NCI-H2029 treated with DMSO at 0.1 percent for 48 hours (cell line): ENCODE measurements at places on chromosomes 12 and 14.

GRCh38 chr12:106179086-106179485 lies 40.3 kb upstream of the NUAK1 start:
- DNase-seq: no peak

DNA sequence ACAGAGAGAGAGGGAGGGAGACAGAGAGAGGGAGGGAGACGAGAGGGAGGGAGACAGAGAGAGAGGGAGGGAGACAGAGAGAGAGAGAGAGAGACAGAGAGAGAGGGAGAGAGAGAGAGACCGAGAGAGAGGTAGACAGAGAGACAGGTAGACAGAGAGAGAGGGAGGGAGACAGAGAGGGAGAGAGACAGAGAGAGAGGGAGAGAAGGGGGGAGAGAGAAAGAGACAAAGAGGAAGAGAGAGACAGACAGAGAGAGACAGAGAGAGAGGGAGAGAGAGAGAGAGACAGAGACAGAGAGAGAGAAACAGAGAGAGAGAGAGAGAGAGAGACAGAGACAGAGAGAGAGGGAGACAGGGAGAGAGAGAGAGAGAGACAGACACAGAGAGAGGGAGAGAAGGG lies 47.8 kb upstream of the GALNT9 start:
- no peak for DNase-seq

GRCh38 chr14:64645220-64645892 lies 58.9 kb upstream of the PLEKHG3 start:
- DNase-seq: no peak

DNA sequence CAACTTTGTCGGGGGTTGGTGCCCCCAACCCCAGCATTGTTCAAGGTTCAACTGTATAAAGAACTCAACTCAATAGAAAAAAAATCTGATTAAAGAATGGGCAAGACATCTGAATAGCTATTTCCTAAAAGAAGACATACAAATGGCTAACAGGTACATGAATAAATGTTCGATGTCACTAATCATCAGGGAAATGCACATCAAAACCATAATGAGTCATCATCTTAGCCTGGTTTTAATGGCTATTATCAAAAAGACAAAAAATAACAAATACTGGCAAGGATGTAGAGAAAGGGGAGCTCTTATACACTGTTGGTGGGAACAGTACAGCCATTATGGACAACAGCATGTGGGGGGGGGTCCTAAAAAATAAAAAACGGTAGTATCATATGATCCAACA lies 28.7 kb downstream of the NPAS3 start:
- no peak for DNase-seq

DNA sequence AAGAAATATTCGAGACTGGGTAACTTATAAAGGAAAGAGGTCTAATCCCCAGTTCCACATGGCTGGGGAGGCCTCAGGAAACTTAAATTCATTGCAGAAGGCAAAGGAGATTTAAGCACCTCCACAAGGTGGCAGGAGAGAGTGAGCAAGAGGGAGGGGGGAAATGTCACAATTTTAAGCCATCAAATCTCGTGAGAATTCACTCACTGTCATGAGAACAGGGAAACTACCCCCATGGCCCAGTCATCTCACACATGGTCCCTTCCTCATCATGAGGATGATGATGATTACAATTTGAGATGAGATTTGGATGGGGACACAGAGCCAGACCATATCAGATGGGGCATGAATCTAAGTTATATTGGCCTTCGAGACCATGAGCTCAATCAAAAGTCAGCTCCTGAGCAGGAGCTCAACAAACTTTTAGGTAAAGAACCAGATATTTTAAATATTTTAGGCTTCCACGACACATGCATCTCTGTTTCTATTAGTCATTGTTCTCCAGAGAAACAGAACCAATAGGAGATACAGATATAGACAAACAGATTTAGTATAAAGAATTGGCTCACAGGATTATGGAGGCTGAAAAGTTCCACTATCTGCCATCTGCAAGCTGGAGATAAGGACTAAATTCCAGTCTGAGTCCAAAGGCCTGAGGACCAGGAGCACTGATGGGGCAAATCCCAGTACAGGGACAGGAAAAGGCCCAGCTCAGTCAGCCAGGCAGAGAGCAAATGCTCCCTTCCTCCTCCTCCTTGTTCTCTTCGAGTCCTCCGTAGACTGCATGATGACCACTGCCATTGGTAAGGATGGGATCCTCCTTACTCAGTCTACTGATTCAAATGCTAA lies 24.9 kb downstream of the DGLUCY start:
- no peak for DNase-seq

- no peak for DNase-seq
These were observed 5.8 kb downstream of the NR4A1 start for GRCh38 chr12:52056801-52057637.

DNA sequence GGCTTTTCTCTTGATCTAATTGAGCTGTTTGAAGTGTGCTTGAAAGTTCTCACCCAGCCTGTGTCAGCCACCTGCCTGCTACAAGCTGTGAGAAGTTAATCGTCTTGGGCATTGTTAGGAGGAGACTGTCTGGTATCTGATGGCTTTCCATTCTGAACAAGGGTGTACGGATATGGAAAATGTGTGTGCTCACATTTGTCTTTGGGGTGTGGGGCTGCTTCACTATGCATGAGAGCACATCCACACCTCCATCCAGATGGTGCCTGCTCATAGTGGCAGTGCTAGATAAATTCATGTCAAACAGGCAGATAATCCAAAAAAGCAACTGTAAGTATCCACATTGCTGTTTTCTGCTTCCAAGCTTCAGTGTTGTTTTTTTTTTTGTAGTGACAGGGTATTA lies 462.2 kb downstream of the DIO2 start:
- no peak for DNase-seq

- no peak for DNase-seq
These were observed 189.0 kb upstream of the FBXO33 start for GRCh38 chr14:39621223-39621622.

- no peak for DNase-seq
These were observed 44.3 kb downstream of the ELK3 start for GRCh38 chr12:96238336-96239047.

GRCh38 chr14:60622917-60623257 lies 26.4 kb downstream of the SIX1 start:
- no peak for DNase-seq

DNA sequence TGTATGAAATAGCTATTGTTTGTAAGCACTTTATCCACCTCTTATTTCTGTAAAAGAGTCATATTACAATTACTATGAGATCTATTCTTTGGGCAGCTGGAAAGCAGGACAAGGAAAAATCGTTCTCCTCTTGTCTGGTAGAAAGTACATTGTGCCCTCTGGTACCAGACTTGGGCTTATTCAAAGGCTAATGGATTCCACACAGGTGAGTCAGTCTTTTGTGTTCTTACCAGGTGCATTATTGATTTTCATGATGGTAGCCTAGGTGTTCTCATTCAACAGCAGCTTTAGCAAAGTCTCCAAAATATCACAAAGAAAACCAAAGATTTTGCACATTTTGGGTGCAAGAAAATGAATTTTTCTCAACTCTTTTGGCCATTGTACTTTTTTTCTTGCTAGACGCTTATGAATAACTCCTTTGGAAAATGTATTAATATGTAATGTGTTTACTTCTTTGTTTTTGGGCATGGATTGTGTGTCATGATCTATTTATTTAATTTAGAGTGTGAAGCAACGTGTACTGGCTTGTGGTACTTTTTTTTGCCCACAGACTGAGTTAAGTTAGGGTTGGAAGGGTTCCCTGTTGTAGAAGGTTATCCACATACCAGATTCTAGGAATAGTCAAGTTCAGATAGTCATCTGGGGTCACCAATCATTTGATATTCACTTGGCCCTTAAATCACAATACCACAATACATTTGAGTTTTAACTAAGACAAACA lies 26.2 kb downstream of the MNAT1 start:
- peak; percentile 95 for DNase-seq

- DNase-seq: no peak
These were observed 122.4 kb upstream of the DYRK2 start for GRCh38 chr12:67526129-67526528.

GRCh38 chr12:43111608-43112007 lies 440.4 kb downstream of the ADAMTS20 start:
- no peak for DNase-seq

DNA sequence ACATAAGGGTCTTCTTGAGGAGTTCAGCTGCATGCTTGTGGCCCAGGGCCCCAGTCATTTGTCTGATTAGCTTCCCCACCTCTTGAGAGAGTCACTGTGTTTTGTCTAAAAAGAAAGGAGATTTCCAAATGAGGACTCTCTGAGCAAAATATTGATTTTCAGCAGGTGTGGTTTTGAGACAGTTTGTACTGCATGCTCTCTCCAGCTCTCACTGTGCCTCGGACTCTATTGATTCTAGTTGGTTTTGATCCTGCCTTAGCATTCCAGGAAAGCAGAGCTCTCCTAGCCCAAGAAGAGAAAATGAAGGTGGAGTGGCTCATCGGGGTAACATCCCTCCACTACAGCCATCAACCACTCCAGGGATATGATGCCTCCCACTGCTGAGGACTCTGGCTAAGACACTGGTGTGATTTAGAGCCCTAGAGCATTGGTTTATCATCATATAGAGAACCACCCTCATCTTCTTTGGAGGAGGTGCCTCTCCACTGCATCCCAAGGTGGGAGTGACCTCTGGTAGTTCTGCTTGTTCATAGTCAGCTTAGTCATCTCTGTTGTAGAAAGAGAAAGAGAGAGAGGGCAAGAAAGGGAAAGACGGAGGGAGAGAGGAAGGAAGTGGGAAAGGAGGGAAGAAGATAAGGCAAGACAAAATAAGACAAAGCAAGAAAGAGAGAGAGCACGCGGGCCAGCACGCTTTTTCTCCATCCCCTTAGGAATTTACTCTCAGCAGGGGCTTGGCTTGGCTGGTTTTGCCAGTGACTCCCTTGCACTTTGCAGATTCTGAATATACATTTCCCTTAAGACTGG lies 365.6 kb downstream of the DPF3 start:
- no peak for DNase-seq

- DNase-seq: peak; percentile 21
These were observed 615 bp downstream of the CDKN1B start for GRCh38 chr12:12717586-12718380.

GRCh38 chr12:124007826-124008570 lies 35.0 kb downstream of the ZNF664 start:
- no peak for DNase-seq

DNA sequence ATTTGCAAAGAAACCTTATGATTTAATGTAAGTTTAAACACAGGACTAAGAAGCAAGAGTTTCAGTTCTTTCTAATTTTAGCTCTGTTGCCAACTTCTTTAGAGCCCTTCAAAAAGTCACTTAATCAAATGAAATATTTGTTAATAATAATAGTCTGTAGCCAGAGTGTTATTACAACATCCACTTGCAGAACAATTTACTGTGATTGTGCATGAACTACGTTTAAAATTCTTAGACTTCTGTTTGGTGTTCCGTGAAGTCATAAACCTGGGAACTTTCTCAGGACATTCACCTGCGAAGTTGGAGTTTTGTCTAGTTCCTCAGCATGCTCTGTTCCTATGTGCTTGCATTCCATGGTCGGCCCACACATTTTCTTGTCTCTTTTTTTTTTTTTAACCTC lies 244.0 kb upstream of the AVPR1A start:
- DNase-seq: no peak

DNA sequence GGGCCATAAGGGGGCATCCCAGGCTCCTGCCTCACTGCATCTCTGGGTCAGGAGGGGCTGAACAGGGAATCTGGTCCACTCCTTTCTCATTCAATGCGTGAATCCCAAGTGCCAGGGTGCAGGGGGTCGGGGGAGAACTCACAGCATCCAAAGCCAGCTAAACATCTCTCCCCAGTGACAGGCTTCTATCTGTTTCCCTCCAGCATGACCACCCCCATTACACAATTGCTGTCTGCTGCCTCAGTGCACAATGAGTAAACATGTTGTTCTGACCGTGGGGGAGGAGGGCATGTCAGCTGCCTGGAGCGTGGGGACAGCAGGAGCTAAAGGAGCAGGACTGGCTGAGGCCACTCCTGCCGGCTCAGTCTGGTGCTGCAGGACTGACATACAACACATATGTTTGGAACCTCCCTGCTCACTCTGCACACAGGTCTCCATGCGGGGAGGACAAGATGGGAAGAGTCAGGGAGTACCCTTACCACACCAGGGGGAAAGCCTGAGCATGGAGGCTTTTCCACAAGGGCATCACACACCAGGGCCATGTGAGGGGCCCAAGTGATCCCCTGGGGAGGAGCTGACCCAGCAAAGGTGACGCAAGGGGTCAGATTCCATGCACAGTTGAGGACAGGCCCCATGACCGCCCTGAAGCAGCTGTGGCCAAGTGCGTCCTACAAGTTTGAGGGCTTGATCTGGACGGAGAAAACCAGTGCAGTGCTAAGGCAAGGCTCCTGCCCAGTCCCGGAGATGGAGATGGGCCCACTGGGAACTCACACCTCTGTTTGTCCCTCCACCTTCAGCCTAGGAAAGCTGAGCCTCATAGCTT lies 1.4 kb downstream of the TNS2 start:
- no peak for DNase-seq

- no peak for DNase-seq
These were observed 46.1 kb downstream of the DNAH10 start for GRCh38 chr12:123808167-123808566.

GRCh38 chr12:44031472-44032185 lies 195.7 kb downstream of the TMEM117 start:
- no peak for DNase-seq

GRCh38 chr12:14965221-14965620 lies 3.8 kb upstream of the ARHGDIB start:
- DNase-seq: no peak

GRCh38 chr14:74510223-74510931 lies 16.8 kb downstream of the ISCA2 start:
- DNase-seq: no peak

DNA sequence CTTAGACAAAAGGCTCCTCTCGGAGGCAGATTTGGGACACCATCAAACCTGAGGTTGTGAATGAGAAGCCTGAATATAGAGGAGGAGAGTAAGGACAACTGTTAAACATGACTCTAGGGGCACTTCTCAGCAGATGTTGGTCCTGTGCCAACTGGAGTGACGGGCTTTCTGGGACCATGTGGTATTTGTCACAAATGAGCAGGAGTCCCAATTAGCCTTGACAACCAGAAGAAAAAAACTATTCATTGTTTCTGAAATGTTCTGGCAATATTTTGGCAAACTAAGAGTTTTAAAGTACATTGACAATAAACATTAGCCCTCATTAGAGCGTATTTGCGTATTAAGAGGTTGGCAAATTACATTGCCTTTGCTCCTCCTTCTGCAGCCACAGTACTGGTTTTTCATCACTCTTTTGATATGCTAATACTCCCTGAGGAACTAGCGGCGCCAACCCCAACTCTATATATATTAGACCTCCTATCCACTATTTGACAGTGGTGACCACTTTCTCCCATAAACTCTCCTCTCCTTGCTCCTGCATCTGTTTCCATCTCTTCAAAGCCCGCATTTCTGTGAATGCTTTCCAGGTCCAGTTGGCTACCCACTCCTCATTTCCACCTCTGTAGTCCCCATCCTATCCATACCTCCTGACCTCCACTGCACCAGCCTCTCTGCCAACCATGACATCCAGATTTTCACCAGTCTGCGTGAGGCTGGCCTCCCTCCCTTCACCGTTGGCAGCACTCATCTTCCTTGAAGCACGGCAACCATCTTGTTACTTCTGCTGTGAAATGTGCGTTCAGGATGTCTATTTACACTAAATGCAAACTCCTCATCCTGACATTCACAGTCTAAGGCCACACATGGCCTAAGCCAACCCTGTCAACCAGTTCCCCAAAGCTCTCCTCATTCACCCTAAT lies 100.7 kb downstream of the ZFC3H1 start:
- DNase-seq: no peak

GRCh38 chr12:105977652-105978051 lies 161.1 kb downstream of the NUAK1 start:
- no peak for DNase-seq

- DNase-seq: no peak
These were observed 14.3 kb upstream of the TMEM229B start for GRCh38 chr14:67502867-67503266.

GRCh38 chr12:507391-507796 lies 47.7 kb downstream of the B4GALNT3 start:
- DNase-seq: no peak
